Glomerular endothelial cell (primary cell): ENCODE measurements at places on chromosomes 6 and 20. TPM values are rescaled to one million over a fixed set of nuclear protein-coding genes. Genes with fewer than 3 reads are reported as not detected.

DNA sequence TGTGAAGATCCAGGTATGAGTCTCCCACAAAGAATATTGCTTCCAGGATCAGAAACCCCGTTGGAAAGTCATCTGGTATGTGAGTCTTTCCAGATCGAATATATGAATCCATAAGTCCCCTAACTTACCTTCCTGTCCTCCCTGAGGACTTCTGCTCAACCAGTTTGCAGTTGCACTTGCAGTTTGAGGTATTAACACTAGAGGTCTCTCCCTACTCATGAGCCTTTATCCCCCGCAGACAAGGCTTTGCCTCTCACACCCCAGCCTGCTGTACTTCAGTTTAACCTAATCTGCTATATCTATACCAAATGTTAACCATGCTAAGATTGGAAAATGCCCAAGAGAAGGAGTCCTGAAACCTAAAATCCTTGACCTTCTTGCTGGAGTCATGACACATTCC, 135.3 kb upstream of the DEFB112 start:
- no peak for DNase-seq

DNA sequence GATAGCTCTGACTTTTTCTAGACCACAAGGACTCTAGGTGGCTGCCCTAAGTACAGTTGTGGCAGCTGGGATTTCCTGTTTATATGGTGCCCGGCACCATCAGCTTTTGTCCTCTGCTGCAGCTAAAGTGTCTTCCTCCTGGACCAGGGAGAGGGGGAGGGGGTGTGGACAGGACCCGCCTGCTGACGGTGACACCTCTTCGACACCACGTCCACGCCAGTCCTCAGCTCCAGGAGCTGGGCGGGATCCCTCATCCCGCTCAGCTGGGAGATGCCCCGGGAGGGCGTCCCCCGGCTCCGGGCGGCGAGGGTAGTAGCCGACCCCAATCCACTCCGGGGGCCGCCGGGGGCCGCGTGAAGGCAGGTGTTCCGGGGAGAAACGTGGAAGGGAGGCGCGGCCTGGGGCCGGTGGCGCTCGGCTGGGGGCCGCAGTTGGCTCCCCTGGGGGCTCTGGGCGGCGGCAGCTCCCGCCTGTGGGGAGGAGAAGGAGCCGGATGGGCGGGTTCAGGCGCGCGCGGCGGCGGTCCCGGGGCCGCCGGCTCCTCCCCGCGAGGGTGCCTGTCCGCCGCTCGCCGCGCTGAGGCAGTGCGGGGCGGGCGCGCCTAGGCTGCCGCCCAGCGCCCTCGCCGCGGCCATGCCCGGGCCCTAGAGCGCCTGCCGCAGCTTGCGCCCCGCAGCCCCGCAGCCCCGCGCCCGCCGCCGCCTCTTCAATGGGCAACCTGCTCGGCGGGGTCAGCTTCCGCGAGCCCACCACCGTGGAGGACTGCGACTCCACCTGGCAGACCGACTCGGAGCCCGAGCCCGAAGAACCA, at the start of gene OGFRL1:
Gene OGFRL1 (plus strand): TSS at position 584 of the 811 bp plus-strand sequence. CDS start 126 bp downstream, at position 710.
- DNase-seq = no peak

GRCh38 chr6:83057705-83058321, 7.8 kb downstream of the UBE3D start:
- no peak for DNase-seq

DNA sequence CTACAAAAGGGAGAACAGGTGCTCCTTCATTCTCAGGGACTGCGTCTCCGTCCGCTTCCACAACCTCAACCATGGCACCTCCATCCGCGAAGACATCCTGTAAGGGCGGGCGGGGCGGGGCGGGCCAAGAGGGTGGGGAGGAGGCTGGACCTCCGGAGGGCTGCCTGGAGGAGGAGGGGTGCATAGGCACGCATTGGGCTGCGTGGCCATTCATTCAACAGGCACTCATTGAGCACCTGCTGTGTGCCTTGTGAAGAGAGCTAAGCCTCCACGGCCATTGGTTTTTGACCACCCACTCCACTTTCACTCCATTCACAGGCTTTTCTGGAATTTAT, 435 bp downstream of the ZSWIM3 start:
- no peak for DNase-seq

GRCh38 chr6:125844989-125845388, 54.2 kb downstream of the NCOA7 start:
- no peak for DNase-seq

Gene SLPI
- not detected in 2 replicates for total RNA-seq

- no peak for DNase-seq
Measured at GRCh38 chr6:13259393-13259792, 68.9 kb downstream of the TBC1D7 start.
